WTC11 (cell line): ENCODE measurements at places on chromosomes 3 and 15. TPM values are rescaled to one million over a fixed set of nuclear protein-coding genes. Genes with fewer than 3 reads are reported as not detected.

DNA sequence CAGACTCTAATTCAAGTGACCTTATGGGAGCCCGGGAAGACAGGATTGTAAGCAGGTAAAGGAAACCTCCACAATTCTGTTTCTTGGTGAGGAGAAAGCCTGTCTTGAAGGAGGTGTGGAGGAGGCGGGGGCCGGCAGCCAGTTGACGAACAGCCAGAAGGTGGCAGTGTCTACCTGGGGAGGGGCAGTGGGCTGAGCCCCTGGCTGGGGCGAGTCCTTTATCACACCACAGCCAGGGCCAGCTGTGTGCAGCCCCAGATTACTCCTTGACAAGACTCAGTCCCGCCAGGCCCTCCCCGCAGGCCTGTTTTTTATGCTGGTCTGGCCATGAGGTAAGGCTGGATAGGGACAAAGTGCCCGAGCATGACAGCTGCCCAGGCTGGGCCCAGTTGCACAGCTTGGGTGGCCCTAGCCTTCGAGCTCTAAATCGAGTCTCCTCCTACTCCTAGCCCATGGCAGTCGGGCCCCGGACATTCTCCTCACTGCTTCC lies 40.9 kb upstream of the IDH2 start:
- peak; percentile 92 for DNase-seq

DNA sequence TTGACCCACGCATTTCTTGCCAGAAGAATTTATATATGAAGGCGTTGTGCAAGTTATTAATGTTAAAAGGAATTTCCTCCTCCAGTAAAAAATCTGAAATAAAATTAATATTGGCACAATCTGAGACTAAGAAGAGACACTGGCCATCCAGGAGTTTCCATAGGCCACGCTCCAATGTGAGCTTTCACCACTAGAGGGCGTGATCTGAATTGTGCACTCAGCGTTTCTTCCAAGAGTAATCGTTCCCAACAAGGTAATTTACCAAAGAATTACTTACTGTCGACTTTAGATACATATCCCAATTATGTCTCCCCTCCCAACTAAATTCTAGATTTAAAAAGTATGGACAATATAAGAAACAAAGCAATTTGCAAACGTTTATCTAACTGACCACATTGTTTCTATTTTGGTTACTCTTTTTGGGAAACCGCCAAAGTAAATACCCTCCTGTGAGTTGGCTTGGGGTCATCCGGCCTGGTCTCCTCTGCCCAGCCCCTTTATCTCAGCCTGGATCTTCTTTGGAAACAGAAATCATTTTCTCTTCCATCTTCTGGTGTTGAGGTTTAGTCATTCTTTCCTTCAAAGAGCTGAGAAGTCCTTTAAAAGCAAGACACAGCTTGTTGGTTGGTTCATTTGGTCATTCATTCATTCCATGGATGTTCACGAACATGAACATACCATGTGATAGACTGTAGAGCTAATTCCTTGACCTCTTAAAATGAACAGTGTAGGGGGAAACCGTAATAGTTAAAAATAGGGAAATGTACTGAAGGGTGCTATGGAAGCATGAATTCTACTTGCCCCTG lies 26.2 kb downstream of the POLR2M start:
- peak; percentile 74 for DNase-seq

DNA sequence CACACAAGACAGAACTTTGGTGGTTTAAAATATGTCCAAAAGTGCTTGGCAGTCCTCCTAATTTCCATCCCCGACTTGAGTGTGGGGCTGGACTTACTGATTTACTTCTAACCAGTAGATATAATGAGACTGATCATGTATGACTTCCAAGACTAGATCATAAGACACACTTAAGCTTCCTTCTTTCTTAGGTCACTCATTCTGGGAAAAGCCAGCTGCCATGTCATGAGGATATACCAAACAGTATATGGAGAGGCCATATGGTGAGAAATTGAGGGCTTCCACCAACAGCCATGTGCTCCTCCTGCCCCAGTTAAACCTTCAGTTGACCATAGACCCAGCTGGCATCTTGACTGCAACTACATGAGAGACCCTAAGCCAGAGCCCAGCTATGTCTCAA lies 282.8 kb upstream of the PROK2 start:
- no peak for DNase-seq

- no peak for DNase-seq
Observed at GRCh38 chr15:31484986-31485385, 158.4 kb downstream of the KLF13 start.

GRCh38 chr15:84001037-84001436 lies 234.5 kb upstream of the GOLGA6L4 start:
- no peak for DNase-seq

DNA sequence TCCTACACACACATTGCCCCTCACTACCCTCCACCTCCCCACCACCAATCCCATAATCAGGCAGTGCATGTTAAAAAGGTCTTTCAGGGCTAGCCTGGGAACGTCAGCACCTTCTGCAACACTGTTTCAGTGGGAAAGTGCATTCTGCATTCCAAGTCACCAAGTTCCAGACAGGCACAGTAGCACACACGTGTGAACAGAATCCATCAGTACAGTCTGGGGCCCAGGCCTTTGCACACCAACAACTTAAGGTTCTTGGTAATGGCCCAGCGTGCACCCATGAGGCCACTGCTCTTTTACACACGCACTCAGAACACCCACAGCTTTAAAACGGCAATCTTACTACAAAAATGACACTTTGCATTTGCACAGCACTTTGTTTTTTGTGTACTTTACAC lies 1.2 kb downstream of the ANXA2 start:
- no peak for DNase-seq

Gene ACTC1
- 11.4 to 12.6 TPM (median 12.5 TPM) in 3 replicates for total RNA-seq

Gene TF
- 9.3 to 10.9 TPM (median 9.3 TPM) in 3 replicates for total RNA-seq

Gene TEX9
- total RNA-seq = 10.2 to 12.2 TPM (median 11.1 TPM) in 3 replicates

Gene AMOTL2
- 76.9 to 85.4 TPM (median 79.9 TPM) in 3 replicates for total RNA-seq

Gene DAZL
- 3.3 to 4.3 TPM (median 3.9 TPM) in 3 replicates for total RNA-seq
